ENCODE measurements at places on chromosomes 7 and 10. TPM values are rescaled to one million over a fixed set of nuclear protein-coding genes. Genes with fewer than 3 reads are reported as not detected.

DNA sequence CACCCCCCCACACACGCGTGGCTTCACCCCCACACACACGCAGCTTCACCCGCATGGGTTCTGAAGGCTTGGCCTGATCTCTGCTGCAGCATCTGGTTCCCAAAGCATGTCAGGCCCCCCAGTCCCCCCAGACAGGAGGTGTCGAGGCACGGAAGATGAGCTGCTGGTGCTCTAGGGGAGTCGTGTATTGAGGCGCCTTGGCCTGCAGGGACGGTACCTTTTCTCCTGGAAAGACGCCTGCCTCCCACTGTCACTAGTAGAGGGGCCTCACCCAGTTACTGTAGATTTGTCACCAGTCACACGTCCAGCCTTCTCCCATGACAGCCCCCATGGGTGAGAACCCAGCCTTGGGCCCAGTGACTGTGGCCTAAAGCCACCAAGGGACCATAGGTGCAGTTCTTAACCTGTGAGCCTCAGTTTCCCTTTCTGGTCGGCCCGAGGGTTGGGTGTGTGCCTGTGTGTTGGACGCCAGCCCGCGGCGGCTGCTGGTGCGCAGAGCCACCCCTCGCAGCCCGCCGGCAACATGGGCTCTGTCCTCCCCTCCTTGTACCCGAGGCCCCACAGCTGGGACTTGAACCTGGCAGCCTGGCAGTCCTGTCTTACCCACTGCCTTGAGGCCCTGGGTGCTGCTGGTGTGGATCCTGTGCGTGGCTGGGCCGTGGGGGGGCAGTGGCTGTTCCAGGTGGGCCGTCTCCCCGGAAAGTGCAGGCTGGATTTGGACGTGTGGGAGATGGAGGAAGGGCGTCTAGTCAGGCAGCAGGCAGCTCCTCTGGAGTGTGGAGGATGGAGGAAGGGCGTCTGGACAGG lies 81.7 kb downstream of the NKX6-2 start:
- H3K27me3 ChIP-seq: no peaks in the 10 kb centered on the region
- no peaks in the 10 kb centered on the region for H3K4me1 ChIP-seq
- H3K27ac ChIP-seq: no peak overlapping the region

- H3K27me3 ChIP-seq: no peaks in the 10 kb centered on the region
- no peak overlapping the region for H3K27ac ChIP-seq
- no peak overlapping the region for H3K4me3 ChIP-seq
- H3K36me3 ChIP-seq: no peaks in the 10 kb centered on the region
These were observed 72.0 kb downstream of the VWA2 start for GRCh38 chr10:114311023-114311422.

DNA sequence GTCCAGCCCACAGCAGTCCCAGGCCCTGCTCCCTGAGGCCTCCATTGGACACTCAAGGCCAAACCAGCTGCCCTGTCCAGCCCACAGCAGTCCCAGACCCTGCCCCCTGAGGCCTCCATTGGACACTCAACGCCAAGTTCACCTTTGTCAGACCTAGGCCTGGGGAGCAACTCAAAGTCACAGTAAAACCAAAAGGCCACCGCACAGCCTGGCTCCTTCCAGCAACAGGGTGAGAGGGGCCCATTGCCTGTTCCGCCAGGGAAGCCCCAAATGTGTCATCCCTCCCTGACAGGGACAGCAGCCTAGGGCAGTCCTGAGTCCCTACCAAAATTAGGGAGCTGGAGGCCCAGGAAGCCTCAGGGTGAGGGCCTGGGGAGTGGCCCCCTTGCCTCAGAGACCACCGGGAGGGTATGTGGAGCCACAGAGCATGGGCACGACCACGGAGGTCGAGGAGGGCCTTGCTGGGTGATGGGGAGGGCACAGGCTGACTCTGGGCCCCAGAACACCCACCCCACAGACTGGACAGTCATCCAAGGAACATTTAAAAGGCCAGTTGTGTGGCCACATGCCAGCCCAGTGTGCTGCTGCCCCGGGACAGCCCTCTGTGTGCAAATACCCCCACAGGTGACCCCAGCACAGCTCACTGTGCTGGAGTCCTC lies 66.5 kb upstream of the PPP2R2D start:
- no peaks in the 10 kb centered on the region for H3K4me1 ChIP-seq
- H3K4me3 ChIP-seq: no peak overlapping the region
- H3K27ac ChIP-seq: no peak overlapping the region
- no peak for DNase-seq
- H3K27me3 ChIP-seq: peaks cover 7% of the 10 kb centered on the region

DNA sequence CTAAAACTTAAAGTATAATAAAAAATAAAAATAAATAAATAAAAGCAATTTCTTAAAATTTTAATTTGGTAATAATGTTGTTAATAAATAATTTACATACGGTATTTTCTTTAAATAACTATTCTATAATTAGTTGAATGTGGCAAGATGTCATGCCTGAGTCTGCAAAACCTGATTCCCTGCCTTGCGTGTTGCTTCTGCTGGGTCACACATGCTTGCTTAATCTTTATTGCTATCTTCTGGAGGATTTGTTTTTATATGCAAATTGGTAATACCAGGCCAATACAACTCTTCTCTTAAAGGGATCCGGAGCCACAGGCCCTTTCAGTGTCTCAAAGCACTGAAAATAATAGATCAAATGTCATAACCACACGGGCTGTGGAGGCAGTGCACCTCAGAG lies 59.4 kb upstream of the ABCB5 start:
- H3K4me3 ChIP-seq: no peak overlapping the region
- DNase-seq: no peak
- no peaks in the 10 kb centered on the region for H3K4me1 ChIP-seq
- H3K27me3 ChIP-seq: peaks cover 2% of the 10 kb centered on the region
- H3K27ac ChIP-seq: no peak overlapping the region

GRCh38 chr7:33425929-33426678 lies 296.7 kb downstream of the BBS9 start:
- H3K4me1 ChIP-seq: no peaks in the 10 kb centered on the region
- peaks cover 2% of the 10 kb centered on the region for H3K36me3 ChIP-seq
- H3K27ac ChIP-seq: no peak overlapping the region

DNA sequence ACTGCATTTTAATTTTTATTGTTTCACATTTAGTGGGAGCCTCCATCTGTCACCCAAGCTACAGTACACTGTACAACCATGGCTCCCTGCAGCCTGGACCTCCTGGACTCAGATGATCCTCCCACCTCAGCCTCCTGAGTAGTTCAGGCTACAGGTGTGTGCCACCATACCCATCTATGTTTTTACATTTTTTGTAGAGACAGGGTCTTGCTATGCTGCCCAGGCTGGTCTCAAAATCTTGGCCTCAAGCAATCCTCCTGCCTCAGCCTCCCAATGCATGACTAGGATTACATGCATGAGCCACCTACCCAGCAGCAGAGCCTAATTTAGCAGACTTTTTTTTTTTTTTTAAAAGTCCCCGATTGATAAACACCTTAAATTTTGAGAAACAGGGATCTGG lies 5.6 kb downstream of the PIP4K2A start:
- H3K4me3 ChIP-seq: no peak overlapping the region
- no peak for DNase-seq
- H3K36me3 ChIP-seq: peaks cover 15% of the 10 kb centered on the region
- no peak overlapping the region for H3K27ac ChIP-seq

Gene NPTX2
- not detected for total RNA-seq

GRCh38 chr7:2084781-2085505 lies 147.8 kb downstream of the MAD1L1 start:
- DNase-seq: no peak
- no peak overlapping the region for H3K27ac ChIP-seq
- no peak overlapping the region for H3K4me3 ChIP-seq
- H3K36me3 ChIP-seq: peaks cover 2% of the 10 kb centered on the region
- peaks cover 31% of the 10 kb centered on the region for H3K4me1 ChIP-seq

- no peaks in the 10 kb centered on the region for H3K27me3 ChIP-seq
- no peaks in the 10 kb centered on the region for H3K36me3 ChIP-seq
- H3K27ac ChIP-seq: no peak overlapping the region
- no peaks in the 10 kb centered on the region for H3K4me1 ChIP-seq
- H3K4me3 ChIP-seq: no peak overlapping the region
These were observed 41.3 kb downstream of the CELF2 start for GRCh38 chr10:11058965-11059364.

- DNase-seq: no peak
- H3K36me3 ChIP-seq: no peaks in the 10 kb centered on the region
- H3K4me3 ChIP-seq: no peak overlapping the region
- no peaks in the 10 kb centered on the region for H3K27me3 ChIP-seq
These were observed 71.3 kb downstream of the TACC2 start for GRCh38 chr10:122060250-122060649.

DNA sequence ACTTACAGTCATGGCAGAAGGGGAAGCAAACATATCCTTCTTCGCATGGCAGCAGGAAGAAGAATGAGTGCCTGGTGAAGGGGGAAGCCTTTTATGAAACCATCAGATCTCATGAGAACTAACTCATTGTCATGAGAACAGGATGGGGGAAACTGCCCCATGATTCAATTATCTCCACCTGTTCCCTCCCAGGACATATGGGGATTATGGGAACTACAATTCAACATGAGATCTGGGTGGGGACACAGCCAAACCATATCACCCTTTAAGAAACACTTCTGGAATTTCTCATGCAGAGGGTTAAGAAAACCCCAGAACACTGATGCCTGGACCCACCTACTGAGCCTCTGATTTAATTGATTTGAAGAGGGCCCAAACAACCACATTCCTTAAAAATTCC lies 63.3 kb upstream of the DNAJB12 start:
- H3K27me3 ChIP-seq: no peaks in the 10 kb centered on the region
- peaks cover 20% of the 10 kb centered on the region for H3K36me3 ChIP-seq
- H3K4me3 ChIP-seq: no peak overlapping the region
- DNase-seq: no peak
- no peaks in the 10 kb centered on the region for H3K4me1 ChIP-seq
- no peak overlapping the region for H3K27ac ChIP-seq

Gene ANKRD30A
- not detected for total RNA-seq

- H3K27me3 ChIP-seq: no peaks in the 10 kb centered on the region
- H3K27ac ChIP-seq: no peak overlapping the region
- no peaks in the 10 kb centered on the region for H3K36me3 ChIP-seq
These were observed 5.7 kb downstream of the PANK1 start for GRCh38 chr10:89639326-89639725.

Gene KLF14
- total RNA-seq: not detected

DNA sequence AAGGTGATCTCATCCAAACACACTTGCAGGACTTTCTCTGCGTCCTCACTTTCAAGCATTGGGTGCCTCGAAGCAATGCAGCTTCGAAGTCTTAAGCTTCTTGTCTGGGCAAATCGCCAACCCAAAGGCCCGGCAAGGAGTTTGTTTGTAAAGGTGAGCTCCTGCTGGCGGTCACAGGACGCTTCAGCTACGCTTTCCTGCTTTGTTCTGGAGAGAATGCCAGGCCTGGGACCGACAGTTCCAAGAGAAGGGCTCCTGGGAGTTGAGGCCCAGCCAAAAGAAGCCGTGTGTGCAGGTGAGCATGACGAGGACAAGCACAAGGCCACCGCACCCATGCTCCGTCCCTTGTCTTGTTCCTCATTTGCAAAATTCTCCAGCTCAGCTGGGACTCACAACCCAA lies 106.6 kb upstream of the DOCK1 start:
- no peaks in the 10 kb centered on the region for H3K4me1 ChIP-seq
- no peak overlapping the region for H3K4me3 ChIP-seq
- no peak overlapping the region for H3K27ac ChIP-seq
- H3K27me3 ChIP-seq: peaks cover 2% of the 10 kb centered on the region
- no peaks in the 10 kb centered on the region for H3K36me3 ChIP-seq

DNA sequence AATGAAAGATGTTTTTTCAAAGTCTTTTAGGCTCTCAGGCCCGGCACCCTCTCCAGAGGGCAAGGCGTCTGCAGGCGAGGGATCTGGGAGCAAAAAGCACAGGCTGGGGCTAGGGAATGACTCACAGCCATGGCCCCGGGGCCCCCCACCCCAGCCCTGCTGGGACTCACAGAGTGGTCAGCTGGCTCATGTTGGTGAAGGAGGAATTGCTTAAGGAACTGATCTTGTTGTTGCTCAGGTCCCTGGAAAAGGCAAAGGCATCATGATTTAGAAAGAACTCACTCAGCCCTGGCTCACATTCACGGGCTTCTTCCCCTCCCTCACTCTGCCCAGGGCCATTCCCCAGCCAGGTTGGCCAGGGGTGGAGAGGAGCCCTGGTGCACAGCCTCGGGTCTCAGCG lies 151.5 kb downstream of the SLIT1 start:
- peaks cover 10% of the 10 kb centered on the region for H3K4me1 ChIP-seq

GRCh38 chr10:116723428-116724281 lies 18.7 kb downstream of the HSPA12A start:
- peaks cover 70% of the 10 kb centered on the region for H3K27me3 ChIP-seq
- no peak overlapping the region for H3K4me3 ChIP-seq
- no peaks in the 10 kb centered on the region for H3K36me3 ChIP-seq
- peaks cover 41% of the 10 kb centered on the region for H3K4me1 ChIP-seq
- DNase-seq: peak; percentile 58
- H3K27ac ChIP-seq: no peak overlapping the region

DNA sequence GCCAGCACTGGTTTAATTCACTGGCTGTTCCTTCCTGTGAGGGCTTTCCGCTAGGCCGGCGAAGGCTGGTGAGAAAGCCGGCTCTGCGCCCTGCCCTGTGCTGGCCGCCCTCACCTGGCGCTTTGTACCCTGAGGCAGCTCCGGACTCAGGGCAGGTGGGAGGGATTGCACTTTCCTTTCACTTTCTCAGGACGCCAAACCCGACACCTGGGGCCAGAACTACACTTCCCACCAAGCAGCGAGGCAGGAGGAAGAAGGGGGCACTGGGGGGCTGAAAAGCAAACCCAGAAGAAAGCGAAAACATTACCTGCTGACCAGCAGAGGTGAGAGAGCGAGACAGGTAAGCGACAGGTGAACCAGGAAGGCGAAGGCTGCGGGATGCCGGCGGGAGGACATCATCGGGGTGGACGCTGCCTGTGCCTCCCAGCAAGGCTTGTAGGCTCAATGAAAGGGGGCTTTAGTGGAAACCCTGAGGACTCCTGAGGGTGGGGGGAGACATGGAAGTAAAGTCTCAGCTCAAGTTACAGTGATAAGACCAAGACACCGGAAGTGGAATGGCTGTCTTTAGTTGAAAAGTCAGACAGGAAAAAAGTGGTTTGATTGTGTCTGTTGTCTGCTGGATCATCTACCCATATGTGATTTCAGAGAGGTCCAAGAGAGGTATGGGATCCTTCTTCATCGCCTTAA lies at the start of gene RAB19:
TSS of gene RAB19 (plus strand) at position 181 of the 687 bp plus-strand sequence. CDS start 3,589 bp downstream, outside the sequence.
- DNase-seq: peak; percentile 67
- peak within 1 kb of the TSS; percentile 86 for H3K27ac ChIP-seq
- H3K4me3 ChIP-seq: peak within 1 kb of the TSS; percentile 82
- H3K36me3 ChIP-seq: peaks cover 2% of the 10 kb centered on the region
- no peaks in the 10 kb centered on the region for H3K27me3 ChIP-seq
- peaks cover 27% of the 10 kb centered on the region for H3K4me1 ChIP-seq

- H3K27me3 ChIP-seq: peaks cover 2% of the 10 kb centered on the region
- no peak overlapping the region for H3K4me3 ChIP-seq
These were observed 98.2 kb downstream of the PRPF18 start for GRCh38 chr10:13684806-13685482.

DNA sequence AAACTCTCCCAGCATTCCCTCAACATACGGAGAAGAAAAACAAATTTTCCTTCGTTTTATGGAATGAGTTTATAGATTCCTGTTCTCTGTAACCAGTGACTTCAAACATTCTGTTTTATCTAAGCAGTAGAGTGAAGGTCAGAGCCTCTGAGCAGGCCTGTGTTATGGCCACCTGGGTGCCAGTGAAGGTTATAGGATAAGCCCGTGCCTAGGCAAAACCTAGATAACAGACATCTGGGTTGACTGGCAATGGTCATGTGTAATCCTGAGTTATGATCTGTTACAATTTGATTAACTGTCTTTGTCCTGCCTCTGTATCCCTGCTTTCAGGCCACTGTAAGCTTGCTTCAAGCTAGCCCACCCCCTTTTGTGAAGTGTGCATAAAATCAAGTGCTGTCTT lies 8.3 kb downstream of the LSM5 start:
- no peak overlapping the region for H3K4me3 ChIP-seq
- peaks cover 6% of the 10 kb centered on the region for H3K4me1 ChIP-seq
- H3K36me3 ChIP-seq: peaks cover 10% of the 10 kb centered on the region
